Posterior cingulate gyrus (tissue), 11 donors: ENCODE measurements at places on chromosomes 7 and 10.
A peak's percentile ranks its signal among the peaks of the same experiment; 100 is the strongest.

DNA sequence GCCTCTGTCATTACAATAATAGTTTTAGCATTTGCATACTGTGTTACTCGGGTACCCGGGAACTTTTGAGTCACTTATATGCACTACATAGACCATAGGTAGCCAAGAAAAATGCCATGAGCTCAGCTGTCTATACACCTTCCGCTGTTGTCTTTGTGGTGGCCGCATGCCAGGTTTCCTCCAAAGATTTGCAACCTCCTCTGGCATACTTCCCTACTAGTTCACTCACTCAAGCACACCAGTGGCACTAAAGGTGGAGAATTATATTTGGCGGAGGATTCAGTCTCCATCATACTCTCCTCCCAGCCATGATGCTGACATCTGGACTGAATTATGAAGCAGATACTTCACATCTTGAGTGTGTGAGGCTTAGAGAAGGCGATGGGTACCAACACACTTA, 35.6 kb upstream of the GRB10 start:
- DNase-seq: no peak

DNA sequence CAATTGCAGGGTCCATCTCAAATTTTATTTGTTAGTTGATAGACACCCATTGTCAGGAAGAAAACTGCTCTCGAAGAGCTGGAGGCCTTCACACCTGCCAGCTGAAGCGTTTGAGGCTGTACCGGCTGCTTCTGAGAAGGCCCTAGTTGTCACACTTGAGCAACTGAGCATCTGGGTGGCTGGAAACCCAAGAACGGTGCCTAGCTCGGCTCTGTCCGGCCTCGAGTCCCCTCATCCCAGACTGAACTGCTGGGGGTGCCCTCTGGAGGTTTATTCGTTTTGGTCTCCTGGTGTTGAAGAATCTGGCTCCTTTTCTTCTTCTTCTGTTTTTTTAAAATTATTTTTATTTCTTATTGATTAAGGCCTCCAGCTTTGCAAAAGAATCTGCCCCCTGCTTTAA, 59.3 kb upstream of the EXOC6 start:
- DNase-seq: no peak

DNA sequence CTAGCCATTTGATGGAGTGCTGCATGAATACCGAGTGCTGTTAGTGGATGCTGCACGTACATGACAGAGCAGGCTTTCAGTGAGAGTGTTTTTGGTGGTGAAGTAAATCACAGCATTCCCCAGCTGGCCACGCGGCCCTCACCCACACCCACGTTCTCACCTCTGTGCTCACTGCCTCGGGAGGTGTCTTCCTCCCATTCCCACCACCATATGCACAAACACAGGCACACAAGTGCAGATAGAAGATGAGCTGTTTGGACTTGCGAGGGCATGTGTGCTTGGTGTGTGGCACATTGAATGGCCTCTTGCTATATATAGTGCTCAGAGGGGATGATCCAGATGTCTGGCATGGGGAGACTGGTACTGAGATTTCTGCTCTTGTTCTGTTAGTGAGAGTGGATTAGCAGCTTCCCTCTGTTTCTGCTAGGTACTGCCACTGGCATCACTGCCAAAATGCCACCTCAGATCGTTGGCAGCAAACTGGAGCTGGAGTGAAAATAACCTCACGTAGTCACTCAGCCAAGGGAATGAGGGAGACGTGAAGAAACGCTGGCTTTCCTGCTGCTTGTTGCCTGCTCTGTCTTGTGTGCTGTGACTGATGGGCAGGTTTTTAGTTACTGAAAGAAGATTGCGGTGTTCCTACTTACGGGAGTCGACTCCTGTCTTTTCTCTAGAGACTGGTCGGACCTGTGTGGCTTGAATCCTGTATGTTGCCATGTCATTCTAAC, 19.1 kb downstream of the DNAJB6 start:
- DNase-seq: peak; percentile 53

DNA sequence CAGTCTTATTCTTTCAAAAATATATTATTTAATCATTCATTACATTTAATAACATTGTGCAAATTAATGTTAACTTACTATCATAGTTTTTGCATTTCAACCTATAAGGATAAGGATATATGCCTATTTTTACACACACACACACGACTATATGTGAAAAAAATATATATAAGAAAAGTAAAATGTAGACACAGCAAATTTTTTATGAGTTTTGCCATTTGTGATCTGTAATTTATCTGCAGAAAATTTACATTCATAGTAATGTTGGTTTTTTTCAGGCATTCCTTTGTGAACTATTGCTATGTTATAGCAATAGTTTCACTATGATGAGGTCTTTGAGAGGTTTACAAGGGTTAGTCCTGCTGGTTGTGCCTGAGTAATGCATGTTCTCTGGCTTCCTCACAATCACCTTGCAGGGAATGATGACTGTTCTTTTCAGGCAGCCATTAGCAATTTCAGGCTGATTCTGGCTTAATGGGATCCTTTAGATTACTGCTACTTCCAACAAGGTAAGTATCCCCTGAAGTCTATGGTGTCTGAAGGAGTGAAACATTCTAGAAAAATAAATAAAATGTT, 183.7 kb upstream of the CDK1 start:
- no peak for DNase-seq

- DNase-seq: no peak
Observed at GRCh38 chr10:34313353-34313752, 501.7 kb downstream of the PARD3 start.

DNA sequence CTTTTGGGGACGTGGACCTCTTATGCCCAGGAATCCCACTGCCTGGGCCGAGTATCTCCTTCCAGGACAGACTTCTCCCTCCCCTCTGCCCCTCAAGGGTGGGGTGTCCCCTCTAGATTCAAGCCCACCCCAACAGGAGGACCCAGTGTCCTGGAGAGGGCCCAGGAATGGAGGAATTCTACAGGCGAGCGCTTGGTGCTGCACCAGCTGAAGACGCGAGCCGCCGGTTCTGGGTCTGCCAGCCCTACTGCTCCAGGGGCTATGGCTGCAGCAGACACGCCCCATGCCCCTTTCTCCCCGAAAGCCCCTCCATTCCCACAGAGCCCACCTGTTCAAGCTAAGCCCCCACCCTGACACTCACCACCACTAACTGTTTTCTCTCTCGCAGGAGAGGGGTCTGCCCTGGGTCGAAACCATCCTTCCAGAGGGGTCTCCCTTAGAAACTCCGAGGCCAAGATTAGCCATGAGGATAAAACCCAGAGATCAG, 8.6 kb downstream of the CRYGN start:
- DNase-seq: no peak

GRCh38 chr10:14658331-14659127, 116.2 kb downstream of the FAM107B start:
- no peak for DNase-seq

GRCh38 chr7:105853931-105854419, 22.4 kb downstream of the ATXN7L1 start:
- no peak for DNase-seq

DNA sequence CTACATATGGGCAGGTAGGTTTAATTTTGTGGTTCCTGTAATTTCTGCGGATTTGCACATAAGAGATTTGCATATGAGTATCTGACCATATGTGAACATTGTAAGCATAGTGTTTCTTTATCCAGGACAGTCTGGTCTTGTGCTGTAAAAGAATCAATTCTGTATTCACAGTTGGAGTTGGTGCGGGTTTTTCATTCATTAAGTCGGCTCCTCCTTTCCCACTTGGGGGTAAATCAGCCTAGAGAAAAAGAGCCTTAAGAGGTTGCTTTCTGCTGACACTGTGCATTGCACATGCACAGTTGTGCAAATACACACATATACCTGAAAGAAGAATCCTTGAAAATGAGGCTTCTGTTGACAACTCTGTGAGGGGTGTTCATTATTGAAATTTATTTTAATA, 6.1 kb upstream of the CYP26C1 start:
- DNase-seq: no peak

DNA sequence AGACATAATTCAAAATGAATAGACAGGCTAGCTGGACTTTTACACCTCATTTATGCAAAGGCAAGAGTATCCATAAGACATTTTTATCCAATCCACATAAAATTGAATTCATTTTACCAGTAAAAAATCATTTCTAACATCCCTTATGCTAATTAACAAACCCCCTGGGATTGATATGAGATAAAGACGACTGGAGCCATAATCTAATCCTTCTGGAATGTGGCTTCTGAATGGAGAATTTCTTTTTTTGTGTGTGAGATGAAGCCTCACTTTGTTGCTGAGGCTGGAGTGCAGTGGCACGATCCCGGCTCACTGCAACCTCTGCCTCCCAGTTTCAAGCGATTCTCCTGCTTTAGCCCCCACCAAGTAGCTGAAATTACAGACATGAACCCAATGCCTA, 90.4 kb downstream of the AKR1D1 start:
- no peak for DNase-seq

DNA sequence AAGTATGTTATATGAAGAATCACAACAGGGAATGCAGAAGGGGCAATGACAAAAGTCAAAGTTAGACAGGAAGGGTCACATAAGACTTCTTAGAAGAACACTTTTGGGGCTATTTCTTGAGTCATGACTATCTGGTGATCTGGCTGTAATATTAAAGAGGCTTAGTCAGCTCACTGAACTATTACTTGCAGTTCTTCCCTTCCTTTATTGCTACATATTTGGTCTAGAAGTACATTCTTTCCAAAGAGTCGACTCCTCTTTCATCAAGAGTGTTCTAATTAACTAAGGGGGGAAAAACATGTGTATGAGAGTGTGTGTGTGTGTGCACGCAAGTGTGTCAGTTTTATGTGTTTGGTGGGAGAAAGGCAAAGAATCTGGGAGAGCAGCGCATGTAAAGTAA, 247.3 kb upstream of the LRRTM3 start:
- DNase-seq: no peak

GRCh38 chr7:151408839-151409666, 785 bp downstream of the WDR86 start:
- no peak for DNase-seq

DNA sequence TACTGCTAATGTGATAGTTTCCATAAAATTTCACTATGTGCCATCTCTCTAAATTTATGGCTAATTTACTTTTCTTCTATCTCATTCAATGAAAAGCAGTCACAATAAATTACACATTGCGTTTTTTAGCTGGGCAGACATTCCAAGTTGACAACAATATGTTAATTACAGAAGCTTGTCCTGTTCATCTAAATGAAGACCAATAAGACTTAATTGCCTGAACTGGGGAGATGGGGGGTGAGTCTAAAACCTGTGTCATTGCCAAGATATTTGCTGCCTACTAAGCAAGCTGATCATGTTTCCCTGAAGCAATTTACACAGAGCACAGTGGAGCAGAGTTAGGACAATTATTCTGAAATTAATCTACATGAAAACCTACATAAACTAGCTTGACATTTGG, 89.3 kb upstream of the ADRB1 start:
- no peak for DNase-seq

- DNase-seq: no peak
Observed at GRCh38 chr7:139068544-139069399, 32.9 kb upstream of the ZC3HAV1L start.
